Fibroblast of mammary gland (primary cell): ENCODE measurements at places on chromosomes 1 and 21.

GRCh38 chr1:154726896-154727753 is 119.1 kb upstream of the ADAR start:
- no peak for DNase-seq

- DNase-seq = no peak
These were observed 23.4 kb upstream of the CSF1 start for GRCh38 chr1:109887271-109887670.

DNA sequence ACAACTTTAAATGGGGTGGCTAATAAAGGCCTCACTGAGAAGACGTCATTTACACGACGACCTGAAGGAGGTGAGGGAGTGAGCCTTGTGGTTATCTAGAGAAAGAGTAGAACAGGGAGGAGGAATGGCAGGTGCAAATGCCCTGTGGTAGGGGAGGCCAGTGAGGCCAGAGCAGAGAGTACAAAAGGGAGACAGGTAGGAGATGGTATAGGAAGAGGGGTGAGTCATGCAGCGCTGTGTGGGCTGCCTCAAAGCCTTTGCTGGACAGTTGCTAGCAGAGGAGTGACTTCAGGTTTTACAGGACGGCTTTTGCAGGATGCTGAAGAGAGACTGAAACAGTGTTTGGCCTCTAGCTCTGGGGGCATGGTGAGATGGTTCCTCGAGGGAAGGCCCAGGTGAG is 116.0 kb downstream of the IER5 start:
- DNase-seq = no peak

DNA sequence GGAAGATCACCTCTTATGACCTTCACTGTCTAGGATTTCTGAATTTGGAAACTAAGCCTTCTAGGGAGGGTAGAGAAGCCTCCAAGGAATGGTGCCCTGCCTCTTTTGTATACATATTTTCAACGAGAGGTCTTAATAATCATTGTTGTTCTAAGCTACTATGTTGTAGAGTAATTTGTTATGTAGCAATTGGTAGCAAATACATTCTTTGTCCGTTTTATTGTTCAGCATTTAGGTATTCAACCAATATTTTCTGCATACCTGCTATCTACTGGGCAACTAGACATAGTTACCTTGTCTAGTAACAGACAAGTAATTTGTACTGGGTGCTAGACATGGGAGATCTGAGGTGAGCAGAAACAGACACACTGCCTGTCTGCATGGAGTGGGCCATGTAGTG is 20.8 kb upstream of the NCF2 start:
- no peak for DNase-seq

DNA sequence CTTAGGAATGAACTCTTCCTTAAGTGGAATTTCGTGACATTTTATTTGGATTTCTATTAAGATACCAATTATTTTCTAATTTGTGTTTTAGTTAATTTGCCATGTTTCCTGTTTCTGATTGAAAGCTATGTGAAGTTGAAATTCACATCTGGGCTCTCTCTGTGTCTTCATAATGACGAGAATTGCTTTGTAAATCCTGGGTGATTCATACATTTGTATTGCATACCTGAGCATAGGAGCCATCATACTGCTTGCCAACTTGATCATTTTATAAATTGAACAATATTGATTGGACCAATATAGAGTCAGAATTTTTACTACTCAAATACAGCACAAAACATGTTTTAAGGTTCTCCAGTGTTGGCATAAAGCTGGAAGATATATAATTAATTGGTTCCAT is 817.9 kb downstream of the BRINP3 start:
- DNase-seq = no peak

DNA sequence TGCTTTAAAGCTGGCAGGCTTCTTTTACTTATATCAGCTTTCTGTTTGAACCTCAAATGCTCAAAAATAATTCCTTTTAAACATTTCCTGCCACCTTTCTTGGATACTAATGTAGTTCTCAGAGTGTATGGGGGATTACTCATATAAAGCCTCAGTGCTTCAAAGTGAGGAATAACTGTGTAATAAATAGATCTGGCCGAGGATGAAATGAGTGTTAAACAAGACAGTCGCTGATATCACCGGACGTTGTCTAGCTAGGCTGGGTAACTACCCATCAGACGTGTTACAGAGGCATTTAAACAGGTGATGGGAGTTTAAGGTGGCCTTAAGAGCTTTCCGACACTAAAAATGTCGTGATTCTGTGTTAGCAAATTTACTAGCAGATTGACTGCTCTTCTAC is 53.1 kb downstream of the VANGL2 start:
- no peak for DNase-seq

DNA sequence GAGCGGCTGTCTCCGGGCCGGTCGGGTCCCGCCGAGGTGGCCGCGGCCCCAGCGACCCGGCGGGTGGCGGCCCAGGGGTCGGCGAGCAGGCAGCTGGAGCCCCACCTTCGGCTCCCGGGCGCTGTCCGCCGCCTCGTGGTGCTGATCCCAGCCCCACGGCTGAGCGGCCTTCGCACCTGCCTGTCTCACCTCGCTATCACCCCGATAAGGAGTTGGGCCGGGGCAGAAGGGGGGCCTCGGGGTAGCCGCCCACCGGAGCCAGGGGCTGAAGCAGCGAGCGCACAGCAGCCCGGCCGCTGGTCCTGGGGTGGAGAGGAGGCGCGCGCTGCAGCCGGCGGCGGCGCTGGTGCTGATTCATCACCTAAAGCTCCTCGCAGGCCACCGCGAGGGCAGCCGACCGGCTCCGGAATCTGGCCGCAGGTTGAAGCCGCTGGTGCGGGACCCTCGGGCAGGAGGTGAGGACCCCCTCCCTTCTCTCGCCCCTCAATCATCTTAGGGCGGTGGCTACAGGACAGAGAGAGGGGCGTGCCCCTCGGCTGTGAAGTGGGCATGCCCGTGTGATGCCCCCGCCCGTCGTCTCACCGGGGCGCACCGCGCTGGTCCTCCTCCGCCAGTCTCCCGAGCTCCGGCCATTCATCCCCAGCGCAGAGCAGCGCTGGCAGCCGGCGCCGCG is 575 bp downstream of the TRIM67 start:
- DNase-seq = peak; percentile 12

- no peak for DNase-seq
These were observed 32.6 kb downstream of the CFH start for GRCh38 chr1:196684476-196684875.

GRCh38 chr21:46184625-46185555 is 631 bp upstream of the SPATC1L start:
- peak; percentile 62 for DNase-seq

DNA sequence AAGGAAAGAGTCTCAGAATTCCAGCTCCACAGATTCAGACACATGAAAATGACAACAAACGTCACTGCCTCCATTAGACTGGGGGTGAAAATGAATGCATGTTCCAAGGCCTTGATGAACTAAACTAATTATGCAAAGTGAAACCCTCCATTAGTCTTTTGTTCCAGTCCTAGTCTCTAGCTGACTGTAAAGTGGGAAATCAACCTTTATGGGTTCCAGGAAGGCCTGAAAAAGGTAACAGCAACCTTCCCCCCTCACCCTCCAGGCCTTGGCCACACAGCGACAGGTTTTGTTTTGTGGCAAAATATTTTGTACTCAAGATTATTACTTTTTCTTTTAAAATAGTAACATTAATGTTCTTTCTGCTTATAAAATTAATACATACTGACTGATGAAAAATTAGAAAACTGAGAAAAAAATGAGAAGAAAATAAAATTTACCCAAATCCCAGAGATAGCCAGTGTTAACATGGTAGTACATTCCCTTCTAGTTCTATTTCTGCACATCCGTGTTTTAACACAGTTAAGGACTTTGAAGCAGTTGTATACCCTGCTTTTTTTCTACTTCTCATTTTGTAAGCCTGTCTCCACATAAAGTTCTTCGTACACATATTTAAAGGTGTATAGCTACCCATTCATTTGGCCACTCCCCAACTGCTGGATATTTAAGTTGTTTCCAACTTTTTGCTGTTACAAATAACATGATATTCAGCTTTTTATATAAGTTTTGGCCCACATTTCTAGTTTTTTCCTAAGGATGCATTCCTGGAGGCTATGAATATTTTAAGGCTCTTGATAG is 60.9 kb downstream of the CD2 start:
- DNase-seq = no peak

DNA sequence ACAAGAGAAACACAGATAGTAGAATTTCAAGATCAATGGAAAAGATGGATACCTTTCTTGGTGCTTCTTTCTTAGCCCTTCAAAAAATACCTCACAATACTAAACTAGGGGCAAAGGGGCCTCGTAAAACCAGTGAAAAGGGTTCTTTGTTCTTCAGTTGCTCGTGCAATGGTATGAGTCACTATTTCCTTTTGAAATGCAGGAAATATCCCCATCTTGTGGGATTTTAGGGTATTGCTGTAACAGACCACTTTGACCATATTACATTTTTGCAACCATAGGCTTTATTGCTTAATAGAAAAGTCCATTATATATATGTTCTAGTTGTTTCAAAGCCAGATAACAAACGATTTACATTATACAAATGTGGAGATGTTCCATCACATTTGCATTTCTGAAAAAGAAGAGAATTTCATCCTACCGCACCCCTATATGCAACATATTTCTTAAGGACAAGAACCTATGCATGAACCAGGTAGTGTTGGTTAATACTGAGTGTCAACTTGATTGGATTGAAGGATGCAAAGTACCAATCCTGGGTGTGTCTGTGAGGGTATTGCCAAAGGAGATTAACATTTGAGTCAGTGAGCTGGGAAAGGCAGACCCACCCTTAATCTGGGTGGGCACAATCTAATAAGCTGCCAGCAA is 88.6 kb upstream of the PKN2 start:
- peak; percentile 59 for DNase-seq

DNA sequence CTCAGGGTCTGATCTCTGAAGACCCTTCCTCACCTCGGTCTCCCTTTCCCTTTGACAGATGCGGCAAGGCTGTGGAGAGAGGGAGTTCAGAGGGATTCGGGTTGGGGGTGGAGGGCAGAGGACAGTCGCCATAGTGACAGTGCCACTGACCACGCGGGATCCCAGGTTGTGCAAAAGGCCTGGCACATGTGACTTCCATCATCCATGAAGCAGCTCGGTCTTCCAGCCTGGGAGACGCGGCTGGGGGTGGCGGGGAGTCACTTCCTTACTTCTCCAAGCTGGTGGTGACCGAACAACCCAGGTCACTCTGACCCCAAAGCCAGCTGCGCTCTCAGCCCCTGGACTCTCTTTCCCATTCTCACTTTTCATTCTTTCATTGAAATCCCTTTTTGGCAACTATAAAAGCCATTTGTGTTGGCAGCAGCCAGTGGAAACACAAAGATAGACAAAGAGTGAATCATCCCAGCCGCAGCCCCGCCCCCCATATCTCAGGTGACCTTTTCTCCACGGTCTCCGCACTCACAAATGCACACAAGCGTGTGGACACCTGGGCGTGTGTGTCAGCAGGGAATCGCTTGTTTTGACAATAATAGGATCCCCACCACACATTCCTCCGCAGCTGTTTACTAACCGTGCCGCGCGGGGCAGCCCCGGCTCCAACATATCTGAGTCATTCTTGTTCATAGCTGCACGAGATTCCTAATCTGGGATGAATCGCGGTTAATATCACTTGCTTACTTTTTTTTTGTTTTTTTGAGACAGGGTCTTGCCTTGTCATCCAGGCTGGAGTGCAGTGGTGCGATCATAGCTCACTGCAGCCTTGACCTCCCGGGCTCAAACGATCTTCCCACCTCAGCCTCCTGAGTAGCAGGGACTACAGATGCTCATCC is 68.3 kb downstream of the DHRS3 start:
- peak; percentile 90 for DNase-seq

GRCh38 chr1:221816899-221817298 is 75.0 kb upstream of the DUSP10 start:
- peak; percentile 96 for DNase-seq
